ENCODE measurements at places on chromosomes 4 and X.

- DNase-seq, result no peak
Measured at GRCh38 chr4:93834249-93835066, 5.9 kb downstream of the ATOH1 start.

DNA sequence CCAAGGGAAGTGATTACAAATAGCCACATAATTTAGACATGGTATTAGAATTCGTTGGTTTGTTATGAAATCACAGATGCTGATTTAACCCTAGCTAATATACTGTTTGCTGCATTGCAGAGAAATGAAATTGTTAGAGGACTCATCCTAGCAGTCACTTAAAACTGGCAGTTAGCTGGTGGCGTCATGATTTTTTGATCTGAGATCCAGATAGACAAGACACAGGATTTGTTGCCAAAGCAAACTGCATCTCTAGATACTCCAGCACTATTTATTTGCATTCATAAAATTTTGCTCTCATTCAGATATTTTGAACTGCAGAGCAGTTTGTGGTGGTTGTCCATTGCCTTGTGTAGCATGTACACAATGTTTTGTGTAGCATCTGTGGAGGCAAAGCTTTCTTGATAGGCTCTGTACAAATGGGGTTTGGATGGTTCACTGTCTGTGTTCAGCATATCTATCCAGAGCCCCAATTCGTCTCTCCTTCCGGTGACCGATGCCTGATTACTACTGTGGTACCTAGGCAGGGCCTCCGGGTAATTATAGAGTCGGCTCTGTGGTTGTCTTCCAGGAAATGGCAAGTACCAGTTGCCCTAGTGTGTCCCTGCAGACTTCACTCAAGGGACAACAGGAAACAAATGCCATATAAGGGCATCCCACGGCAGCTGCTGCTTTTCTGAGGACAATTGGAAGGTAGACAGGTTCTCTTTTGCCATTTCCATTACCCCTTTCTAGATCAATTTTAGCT lies 30.1 kb upstream of the SPARCL1 start:
- DNase-seq, result no peak

GRCh38 chrX:2913118-2913517 lies 16.0 kb downstream of the ARSD start:
- DNase-seq, result no peak

GRCh38 chr4:147776716-147777115 lies 44.8 kb downstream of the ARHGAP10 start:
- DNase-seq, result no peak

DNA sequence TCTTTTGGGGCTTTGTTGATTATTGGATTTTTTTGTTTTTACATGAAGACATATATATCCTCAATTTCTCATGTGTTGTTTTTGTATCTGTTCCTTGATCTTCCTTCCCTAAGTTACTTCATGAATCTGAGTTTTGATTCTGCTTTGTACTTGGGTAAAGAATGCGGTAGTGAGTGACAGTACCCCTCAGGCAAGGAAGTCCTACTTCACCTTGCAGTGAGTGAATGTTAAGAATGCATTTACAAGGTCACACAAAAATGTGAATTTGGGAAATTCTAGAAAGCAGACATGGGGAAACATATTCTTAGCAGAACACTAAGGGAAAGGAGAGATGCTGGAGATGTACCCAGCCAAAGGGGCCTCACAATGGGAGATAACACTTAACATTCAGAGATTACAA lies 373.1 kb upstream of the LCORL start:
- DNase-seq, result no peak

GRCh38 chrX:39835776-39836175 lies 262.0 kb downstream of the BCOR start:
- DNase-seq, result no peak

DNA sequence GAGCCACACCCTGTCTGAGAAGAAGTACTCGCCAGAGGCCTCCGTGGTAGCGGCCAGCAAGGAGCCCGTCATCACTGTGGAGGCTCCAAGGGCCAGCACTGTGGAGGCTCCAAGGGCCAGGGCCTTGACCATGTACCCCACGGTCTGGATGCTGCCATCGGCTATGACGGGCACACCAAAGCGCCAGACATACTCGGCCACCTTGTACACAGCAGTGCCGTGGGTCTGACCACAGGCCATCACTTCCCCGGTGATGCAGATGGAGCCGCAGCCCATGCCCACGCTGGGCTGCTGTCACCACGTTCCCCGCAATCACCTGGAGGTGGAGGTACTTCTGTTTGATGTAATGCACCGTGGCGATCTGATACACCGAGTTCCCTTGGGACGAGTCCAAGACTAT lies 377.7 kb upstream of the MAOA start:
- DNase-seq, result no peak

DNA sequence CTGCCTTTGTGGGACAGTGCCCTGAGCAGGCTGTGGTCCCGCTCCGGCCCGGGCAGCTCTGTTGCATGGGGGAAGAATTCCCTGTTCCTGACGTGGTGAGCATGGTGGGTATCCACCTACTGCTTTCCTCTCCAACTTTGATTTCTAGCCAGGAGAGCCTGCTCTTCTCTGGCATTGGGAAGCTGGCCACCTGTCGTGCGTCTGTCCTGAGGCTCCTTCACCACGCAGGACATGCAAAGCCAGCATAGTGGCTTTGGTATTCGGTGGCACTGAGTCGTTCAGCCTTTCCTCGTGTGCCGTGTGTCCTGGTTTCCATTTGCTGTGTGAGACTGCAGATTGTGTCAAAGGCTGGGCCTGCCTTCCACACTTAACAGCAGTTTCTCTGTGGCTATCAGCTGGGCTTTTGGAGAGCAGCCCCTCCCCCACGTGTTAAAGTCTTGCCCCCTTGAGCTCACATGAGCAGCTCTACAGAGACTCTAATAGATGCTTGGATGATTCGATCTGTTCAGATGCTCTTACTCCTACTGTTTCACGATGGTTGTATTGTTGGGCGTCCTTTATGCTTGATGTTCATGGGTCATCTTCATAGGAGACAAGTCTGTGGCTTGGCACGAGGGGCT lies 46.3 kb upstream of the CLCN4 start:
- DNase-seq, result no peak

DNA sequence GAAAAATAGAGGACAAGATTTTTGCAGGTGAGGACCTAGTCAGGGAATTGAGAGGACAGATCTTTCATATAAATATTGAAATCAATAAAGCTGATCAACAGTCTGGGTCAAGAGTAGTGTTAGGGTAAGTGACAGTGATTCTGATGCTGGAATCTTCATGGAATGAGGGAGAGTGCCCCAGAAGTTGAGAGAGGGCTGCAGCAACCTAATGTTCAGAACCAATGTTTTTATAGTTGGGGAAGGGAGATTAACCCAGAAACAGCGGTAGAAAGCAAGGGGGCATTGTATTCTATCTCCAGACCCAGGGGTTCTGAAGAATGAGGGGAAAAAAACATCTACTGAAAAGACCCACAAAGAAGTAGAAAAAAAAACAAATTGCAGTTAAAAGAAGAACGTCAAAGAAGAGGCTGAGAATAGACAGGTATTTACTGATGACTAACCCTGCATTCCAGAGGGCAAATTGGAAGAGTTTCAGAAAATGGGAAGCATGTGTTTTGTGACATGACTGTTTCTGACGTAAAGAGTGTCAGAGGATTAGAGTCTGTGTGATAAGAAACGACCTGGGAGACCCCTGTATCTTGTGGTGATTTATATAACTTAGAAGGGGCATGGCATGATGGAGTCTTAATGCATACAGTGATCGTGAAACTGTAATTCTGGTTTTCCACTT lies 819.6 kb upstream of the EPHA5 start:
- DNase-seq, result no peak

DNA sequence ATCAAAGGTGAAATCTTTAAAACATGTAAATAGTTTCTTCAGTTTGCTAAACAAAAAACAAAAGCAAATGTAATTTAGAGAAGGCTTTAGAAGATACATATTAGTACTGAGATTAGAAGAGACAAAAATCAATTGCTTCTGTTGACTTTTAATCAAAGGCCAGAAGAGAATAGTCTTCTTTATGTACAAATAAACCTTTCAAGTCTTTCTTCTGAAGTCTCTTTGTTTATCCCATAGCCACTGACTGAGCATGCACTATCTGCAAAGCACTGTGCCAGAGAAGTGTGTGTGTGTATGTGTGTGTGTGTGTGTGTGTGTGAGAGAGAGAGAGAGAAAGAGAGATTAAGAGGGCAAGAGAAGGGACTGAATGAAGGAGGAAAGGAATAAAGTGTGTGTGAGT lies 198.4 kb downstream of the GLUD2 start:
- DNase-seq, result no peak

DNA sequence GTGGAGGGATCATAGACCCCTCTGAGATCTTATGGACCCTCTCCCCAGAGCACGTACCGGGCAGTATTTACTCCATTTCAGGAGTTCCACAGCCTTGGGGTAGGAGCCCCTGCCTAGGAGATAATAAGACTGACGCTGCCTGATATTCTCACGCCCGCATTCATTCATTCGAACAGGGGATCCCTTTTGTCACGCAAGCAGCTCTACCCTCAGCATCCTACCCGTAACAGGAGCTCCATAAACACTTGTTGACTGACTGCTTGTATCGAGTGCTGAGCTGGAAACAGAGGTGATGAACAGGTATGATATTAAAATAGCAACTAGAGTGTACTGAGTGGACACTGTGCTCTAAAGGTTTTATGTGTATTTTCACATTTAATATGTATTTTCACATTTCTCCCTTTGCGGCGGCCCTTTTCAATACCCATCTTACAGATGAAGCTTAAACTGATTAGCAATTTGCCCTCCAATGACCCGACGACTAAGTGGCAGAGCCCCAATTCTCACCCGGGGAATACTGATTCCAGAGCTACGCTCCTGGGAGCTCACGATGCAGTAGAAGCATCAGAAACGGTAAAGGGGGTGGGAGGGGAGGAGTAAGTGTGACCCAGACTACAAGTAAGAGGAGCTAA lies 888 bp downstream of the RAB28 start:
- no peak for DNase-seq

DNA sequence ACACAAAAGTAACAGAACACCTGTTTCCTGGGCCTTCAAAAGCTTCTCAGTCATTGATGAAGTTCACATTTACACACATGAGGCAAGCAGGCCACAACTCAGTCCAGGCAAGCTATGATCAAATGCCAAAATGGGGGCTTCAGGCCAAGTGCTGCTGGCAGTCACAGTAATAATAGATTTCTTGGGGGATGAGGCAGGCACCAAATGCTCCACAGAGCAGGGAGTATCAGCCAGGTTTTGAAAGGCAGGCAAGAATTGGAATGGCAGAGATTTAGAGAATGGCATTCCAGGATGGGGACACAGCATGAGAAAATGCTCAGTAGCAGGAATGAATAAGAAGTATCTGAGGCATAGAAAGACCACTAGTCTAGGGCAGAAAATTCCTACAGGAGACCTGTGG lies 52.8 kb downstream of the GRIA3 start:
- DNase-seq, result no peak

DNA sequence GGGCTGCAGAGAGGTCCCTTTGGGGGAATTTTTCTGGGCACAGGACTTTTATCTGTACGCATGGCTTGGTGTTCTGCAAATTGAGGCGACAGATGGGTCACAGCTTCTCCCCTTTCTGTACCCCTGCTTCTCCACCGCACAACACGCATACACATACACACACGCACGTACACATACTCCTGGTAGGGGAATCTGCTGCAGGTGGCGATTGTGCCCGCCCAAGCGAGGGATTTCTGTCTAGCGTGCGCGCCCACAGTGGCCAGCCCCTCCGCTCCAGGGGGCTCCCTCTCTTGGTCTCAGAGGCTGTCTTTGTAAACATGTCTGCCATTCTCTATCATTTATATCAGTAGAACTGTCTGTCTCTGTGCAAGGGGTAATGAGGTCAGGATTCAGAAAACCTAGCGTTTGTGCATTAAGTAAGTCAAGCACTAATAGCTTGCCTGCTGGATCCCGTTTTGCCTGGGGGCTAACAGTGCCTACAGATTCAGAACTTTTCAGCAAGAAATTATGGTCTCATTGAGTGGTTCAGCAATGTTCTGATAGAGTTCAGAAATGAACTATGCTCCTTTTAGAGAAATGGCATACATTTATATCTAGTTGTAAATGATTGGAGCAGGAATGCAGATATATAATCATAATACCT lies 2.2 kb downstream of the GRID2 start:
- DNase-seq, result no peak

DNA sequence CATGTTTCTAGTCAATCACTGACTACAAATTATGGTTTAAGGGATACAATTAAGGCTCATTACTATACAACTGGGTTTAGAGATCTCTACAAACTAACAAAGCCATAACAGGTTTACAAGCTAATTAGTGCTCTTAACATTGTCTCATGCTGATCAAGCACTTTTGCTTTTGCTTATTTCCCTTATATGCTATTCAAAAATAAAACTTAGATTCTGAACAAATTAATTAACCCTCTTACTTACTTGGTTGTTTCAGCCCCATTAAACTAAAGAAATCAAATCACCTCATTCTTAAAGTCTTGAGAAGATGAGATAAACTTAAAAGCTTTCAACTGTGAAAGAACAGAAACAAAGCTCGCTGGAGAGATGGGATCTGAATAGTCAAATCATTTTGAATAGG lies 2024.5 kb upstream of the ADGRL3 start:
- no peak for DNase-seq

DNA sequence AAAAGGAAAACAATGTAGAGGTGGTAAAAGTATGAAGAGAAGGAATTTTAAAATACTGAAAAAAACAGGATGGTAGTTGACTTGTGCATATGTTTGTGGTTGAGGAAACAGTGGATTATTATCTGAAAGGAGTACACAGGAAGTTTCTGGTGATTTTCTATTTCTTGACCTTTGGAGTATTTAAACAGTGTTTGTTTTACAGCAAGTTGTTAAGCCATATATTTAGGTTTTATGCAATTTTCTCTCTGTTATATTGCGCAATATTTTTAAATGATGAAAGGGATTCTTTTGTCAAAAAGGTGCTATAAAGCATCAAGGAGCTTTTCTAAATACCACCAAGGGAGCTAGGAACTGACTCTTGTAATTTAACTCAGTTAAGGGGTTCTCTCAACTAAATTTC lies 343.1 kb upstream of the MAOA start:
- DNase-seq, result no peak

- DNase-seq, result peak; percentile 21
Measured at GRCh38 chr4:112075129-112075753, 70.0 kb upstream of the FAM241A start.

DNA sequence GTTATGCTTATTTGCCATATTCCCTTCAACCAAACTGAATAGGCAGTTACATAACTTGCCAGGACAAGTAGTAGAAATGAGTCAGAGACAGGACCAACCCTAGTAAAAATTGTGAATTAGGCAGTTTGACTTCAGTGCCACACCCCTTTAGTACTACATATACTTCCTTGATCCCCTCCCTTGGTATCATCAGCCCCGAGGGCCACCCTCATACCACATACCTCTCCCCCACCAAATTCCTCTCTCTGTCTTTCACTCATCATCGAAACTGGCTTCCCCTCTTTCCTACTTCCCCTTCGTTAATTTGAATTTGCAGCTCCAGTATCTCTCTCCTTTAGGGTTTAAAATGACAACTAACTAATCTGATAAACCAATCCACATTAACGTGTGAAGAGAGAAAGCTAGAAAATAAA lies 7.9 kb upstream of the PTPN13 start:
- no peak for DNase-seq

DNA sequence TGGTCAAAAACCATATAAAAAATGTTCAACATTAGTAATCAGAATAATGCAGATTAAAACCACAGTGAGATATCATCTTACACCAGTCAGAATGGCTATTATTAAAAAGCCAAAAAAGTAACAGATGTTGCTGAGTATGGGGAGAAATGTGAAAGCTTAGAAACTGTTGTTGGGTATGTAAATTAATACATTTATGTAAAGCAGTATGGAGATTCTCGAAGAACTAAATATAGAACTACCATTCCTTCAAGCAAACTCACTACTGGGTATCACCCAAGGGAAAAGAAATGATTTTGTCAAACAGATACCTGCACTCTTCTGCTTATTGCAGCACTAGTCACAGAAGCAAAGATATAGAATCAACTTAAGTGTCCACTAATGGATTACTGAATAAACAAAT lies 576.4 kb upstream of the EPHA5 start:
- no peak for DNase-seq
